Chondrocyte (in vitro differentiated cells): ENCODE measurements at places on chromosomes 13 and 19. TPM values are rescaled to one million over a fixed set of nuclear protein-coding genes. Genes with fewer than 3 reads are reported as not detected.

The ZSCAN22 gene
- 2.8 to 3.2 TPM (median 3.0 TPM) in 3 replicates for total RNA-seq

The MEIS3 gene
- total RNA-seq: 79.5 to 83.4 TPM (median 82.2 TPM) in 3 replicates

The KLK12 gene
- total RNA-seq: not detected in 3 replicates

The KASH5 gene
- not detected in 3 replicates for total RNA-seq

The FCAR gene
- total RNA-seq: not detected in 3 replicates

The KLK3 gene
- not detected in 3 replicates for total RNA-seq
